Right cardiac atrium (tissue), 5 donors: ENCODE measurements at places on chromosomes 2 and 18.

GRCh38 chr18:60560071-60560470 is 187.5 kb upstream of the MC4R start:
- DNase-seq, result no peak

DNA sequence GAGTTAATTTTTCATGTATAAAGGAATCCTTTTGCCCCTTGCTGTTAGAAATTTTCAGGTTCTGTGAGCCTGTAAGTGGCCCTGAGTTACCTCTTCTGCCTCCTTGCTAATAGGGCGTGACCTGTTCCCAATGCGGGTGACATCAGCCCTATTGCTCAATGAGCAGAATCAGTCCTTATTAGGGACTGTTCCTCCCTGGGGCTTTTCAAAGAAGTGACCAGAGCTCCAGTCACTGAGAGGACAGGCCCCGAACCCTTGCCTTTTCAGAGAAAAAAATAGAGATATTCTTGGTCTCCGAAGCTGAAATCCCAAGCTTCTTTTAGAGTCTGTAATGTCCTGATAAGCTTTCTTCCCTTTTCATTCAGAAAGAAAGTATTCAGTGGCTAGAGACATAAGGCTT is 8.2 kb upstream of the APOB start:
- no peak for DNase-seq

DNA sequence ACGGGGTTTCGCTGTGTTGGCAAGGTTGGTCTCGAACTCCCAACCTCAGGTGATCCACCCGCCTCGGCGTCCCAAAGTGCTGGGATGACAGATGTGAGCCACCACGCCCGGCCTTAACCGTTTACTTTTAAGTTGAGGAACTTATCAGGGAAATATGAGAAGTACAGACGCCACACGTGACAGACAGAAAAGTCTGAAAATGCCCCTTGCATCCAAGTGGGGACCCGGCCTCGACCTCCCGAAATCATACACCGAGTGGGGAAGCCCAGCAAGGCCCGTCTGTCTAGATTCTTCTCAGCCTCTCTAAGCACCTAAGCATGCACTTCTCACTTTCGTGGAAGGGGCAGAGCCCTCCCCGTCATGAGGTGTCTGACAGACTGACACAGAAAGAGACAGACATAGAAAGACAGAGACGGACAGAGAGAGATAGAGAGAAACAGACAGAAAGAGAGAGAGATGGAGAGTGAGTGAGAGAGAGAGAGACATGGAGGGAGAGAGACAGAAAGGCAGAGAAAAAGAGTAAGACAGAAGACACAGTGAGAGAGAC is 107.3 kb upstream of the ANKRD30BL start:
- no peak for DNase-seq

DNA sequence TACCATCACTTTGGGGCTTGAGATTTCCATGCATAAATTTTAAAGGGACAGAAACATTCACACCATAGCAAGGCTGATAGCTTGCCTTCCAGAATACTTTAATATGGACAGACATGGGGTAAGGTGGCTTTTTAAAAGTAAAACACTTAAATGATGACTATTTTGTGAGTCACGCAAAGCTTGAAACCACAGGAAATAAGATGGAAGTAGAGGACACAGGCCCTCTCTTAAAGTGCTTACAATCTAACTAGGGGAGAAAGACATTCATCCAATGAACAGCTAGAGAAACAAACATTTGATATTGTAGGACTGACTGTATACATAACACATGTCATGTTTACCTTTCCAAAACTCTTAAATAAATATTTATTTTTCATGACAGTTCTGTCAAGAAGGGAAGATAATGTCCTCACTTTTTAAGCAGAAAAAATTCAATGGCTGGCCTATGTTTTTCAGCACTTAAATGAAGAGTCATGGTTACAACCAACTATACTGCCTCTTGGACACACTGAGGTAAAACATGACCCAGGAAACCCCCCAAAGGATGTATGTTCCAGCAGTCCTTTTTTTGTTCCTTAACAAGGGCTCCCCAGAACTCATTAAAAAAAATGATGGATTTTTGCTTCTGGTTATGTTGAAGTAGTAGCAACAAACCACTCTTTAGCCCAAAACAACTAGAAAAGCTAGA is 120.0 kb upstream of the RBMS1 start:
- DNase-seq, result no peak

GRCh38 chr2:219514196-219514761 is at the start of gene ASIC4:
Gene ASIC4, plus strand, starts transcription at chr2:219514482. Its CDS starts 243 bp downstream, at chr2:219514725.
- peak; percentile 68 for DNase-seq

- peak; percentile 72 for DNase-seq
These were observed 53.4 kb downstream of the LIMS1 start for GRCh38 chr2:108587621-108588020.

GRCh38 chr2:120658042-120658769 is 77.5 kb upstream of the GLI2 start:
- DNase-seq, result no peak

DNA sequence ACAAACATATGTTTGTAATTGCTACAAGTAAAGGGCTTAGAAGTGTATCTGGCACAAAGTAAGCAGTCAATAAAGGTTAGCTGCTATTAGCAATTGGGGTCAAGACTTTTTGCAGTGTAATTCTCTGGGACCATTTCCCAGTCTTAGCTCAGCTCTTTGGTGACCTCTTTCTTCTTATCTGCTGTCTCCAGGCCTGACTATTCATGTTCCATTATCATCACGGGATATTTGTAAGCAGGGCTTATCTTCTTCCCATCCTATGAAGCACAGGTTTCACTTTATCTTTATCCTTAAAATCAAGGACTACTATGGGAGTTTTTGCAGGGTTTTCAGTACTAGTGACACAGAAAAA is 131.7 kb downstream of the DOCK10 start:
- DNase-seq, result no peak

- DNase-seq, result no peak
These were observed 253.0 kb upstream of the NCKAP5 start for GRCh38 chr2:133821107-133821760.

- DNase-seq, result no peak
These were observed 152.0 kb upstream of the PGAP1 start for GRCh38 chr2:197078535-197078934.
